ENCODE measurements at places on chromosomes 3 and 15. TPM values are rescaled to one million over a fixed set of nuclear protein-coding genes. Genes with fewer than 3 reads are reported as not detected.

ACOX2 gene
- total RNA-seq: 2.0 TPM

CPEB1 gene
- total RNA-seq: not detected

GP5 gene
- total RNA-seq: not detected

GOLGA8S gene
- not detected for total RNA-seq

MESP1 gene
- total RNA-seq: 0.10 TPM

GPR15 gene
- not detected for total RNA-seq

MORC1 gene
- not detected for total RNA-seq

NANOGP8 gene
- total RNA-seq: 0.38 TPM

CCR4 gene
- total RNA-seq: not detected

HHLA2 gene
- not detected for total RNA-seq

All from vein endothelial cell (primary cell).